Mesothelial cell of epicardium (in vitro differentiated cells): ENCODE measurements at places on chromosomes 16 and 17. TPM values are rescaled to one million over a fixed set of nuclear protein-coding genes. Genes with fewer than 3 reads are reported as not detected.

DNA sequence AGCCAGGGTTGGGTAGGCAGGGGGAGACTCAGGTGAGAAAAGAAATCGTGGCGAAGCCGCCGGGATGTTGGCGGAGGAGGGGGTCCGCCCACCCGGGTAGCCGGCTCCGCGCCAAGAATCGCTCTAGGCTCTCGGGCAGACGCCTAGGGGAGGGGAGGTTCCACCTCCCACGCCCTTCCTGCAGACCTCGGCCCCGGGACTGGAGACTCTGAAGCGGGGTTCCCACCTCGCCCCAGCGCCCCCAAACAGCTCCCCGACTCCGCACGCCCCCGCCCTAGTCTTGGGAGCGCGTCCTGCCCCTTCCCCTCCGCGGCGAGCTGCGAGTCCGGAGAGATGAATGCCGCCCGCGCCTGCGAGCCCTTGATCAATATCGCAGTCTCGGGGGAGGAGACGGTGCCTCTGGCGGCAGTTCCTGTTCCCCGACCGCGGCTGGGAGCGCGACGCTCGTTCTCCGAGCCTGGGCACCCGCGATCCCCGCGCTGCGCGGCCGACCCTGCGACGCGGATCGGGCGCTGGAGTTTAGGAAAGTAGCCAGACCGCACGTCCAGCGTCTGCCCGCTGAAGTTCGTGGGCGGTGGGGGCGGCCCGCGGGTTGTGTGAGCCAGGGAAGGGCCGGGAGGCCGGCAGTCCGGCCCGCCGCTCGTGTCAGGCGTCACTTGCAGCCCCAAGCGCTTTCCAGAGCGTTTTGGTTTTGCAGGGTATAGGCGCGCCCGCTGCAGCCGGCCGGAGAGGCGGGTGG lies 790 bp downstream of the CRHR1 start:
- no peak for DNase-seq

DNA sequence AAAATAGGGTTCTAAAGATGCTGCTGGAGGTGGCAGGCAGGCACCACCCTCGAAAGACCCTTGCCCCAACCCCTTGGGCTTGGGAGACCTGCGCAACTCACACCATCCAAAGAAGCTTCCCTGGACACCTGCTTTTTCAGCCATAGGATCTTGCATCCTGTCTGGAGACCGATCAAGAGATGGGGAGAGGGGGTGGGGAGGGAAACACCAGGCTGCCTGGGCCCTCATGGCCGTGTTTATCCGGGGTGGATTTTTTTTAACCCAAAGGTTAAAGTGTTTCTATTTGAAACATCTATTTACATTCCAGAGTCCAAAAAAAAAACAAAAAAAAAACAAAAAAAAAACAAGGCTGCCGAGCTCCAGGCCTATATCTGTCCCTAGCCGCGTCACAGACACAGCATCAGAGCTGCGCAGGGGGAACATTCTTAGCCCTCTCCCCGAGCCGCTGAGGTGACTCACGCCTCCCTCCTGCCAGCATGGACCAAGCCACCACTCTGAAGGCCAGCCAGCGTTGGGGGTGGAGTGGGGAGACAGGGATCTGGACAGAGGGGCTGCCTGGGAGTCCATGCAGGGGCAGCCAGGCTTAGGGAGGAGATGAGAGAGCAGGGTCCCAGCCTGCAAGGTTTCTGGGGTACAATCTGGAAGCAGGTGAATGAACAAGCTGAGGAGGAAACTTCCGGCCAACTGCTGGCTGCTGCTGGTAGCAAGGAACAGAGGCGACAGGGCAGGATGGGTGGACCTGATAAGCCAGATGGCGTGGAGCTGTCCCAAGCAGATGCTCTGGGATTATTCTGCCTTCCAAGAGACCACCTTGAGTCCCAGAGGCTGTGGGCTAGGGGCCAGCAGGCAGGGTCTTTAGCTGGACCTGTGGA lies 14.8 kb downstream of the HDAC5 start:
- no peak for DNase-seq

GRCh38 chr17:2986925-2987324 lies 76.5 kb downstream of the OR1D5 start:
- no peak for DNase-seq

- DNase-seq: no peak
These were observed 409.6 kb upstream of the MAF start for GRCh38 chr16:80009971-80010659.

- DNase-seq: no peak
These were observed 81.3 kb downstream of the SMG6 start for GRCh38 chr17:2222301-2222700.

GRCh38 chr16:54890381-54890780 lies 40.3 kb upstream of the IRX5 start:
- no peak for DNase-seq

- no peak for DNase-seq
These were observed 2.2 kb downstream of the LDHD start for GRCh38 chr16:75114179-75114945.

GRCh38 chr16:23013484-23013883 lies 135.8 kb downstream of the USP31 start:
- DNase-seq: no peak

- DNase-seq: no peak
These were observed 13.6 kb downstream of the ATPAF2 start for GRCh38 chr17:18025241-18025944.

DNA sequence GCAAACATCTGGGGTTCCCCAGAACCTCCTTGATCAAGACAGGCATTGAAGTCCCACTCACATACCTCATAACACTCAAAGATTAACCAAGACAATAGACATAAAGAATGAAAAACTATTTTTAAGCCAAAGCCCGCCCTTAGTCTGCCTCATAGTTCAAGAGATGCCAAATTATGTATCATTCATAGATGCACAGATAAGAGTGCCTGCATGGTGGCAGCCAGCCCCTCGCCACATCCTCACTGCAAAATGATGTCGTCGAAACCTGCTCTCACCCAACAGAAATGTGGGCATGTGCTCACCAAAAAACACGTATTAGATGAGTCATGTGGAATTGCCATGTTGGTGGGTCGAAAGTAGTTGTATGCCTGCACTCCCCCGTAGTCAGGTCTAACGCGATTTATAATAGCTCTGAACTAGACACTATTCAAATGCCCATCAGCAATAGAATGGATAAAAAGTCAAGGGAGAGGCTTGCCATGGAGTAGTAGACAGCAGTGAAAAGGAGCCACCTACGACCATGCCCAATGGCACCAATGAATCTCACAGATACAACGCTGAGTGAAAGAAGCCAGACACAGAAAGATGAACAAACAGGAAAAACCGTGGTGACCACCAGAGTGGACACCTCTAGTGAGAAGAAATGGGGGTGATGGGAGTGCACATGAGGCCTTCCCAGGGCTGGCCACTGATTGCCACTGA lies 64.8 kb downstream of the C16orf95 start:
- DNase-seq: no peak

The ITGAL gene
- 0.45 TPM in 1 of 3 replicates, not detected in the others for total RNA-seq

The CIBAR2 gene
- not detected in 3 replicates for total RNA-seq

DNA sequence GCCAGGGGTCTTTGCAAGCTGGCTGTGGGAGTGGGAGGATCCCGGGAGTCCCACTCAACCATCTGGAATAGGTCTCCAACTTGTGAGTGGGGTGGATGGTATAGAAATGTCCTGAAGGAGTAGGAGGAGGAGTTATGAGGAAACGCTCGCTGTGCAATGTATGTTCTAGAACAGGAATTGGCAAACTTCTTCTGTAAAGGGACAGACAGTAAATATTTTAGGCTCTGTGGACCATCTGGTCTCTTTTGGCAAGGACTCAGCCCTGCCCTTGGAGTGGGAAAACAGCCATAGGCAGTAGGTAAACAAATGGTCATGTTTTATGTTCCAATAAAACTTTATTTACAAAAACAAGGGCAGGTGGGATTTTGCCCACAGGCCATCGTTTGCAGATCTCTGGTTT lies 149.2 kb downstream of the NPIPB5 start:
- no peak for DNase-seq

- DNase-seq: no peak
These were observed 3.6 kb upstream of the ITGA3 start for GRCh38 chr17:50052241-50052796.

GRCh38 chr17:19264681-19265080 lies 27.5 kb downstream of the EPN2 start:
- DNase-seq: no peak

The MEIOC gene
- total RNA-seq: 0.11 to 0.66 TPM (median 0.18 TPM) in 3 replicates

GRCh38 chr16:51562891-51563290 lies 411.8 kb upstream of the SALL1 start:
- no peak for DNase-seq

DNA sequence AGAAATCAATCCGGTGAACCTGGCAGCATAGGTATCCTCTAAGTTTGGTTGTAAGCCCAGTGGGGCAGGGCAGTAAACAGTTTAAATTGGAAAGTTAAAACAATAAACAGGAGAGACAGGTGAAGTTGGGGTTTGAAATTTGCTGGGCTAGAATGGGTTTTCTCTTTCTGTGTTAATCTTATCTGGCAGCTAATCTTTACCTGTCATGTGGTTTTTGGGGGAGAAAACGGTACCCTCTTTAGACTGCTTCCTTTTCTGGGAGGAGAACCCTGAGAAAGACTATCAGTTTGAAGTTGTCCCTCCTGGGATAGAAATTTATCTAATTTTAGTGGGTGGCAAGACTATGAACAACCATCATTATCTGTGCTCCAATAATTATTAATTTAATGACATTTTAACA lies 24.0 kb downstream of the CDH13 start:
- DNase-seq: no peak

GRCh38 chr17:75125984-75126383 lies 5.6 kb downstream of the NT5C start:
- no peak for DNase-seq

The SPNS3 gene
- not detected in 3 replicates for total RNA-seq

DNA sequence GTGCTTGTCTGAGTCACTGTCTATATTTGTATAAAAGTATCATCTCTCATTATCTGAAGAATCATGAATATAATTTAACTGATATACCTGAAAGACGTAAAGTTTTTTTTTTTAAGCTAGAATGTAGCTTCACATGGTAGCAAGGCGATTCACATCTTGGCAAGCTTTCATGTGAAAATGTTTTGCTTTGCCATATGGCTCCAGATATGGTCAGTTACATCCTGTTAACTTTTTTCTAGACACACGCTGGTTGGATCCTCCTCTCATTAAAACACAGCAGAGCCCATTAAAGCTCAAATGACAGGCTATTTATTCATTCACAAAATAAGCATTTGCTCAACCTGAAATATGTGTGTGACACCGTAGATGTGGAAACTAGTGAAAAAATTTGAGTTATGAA lies 412.8 kb downstream of the KIF2B start:
- no peak for DNase-seq

GRCh38 chr17:30454635-30455034 lies 22.6 kb upstream of the GOSR1 start:
- no peak for DNase-seq

The SOX8 gene
- 4.7 to 6.0 TPM (median 5.1 TPM) in 3 replicates for total RNA-seq

The PLA2G10 gene
- total RNA-seq: not detected in 3 replicates
